ENCODE measurements at places on chromosomes 1 and 21. TPM values are rescaled to one million over a fixed set of nuclear protein-coding genes. Genes with fewer than 3 reads are reported as not detected.

NUDT4B gene
- total RNA-seq = 0.63 TPM

NDC1 gene
- 61.8 TPM for total RNA-seq

TMPRSS15 gene
- total RNA-seq = 0.13 TPM

IVL gene
- not detected for total RNA-seq

PTCH2 gene
- 1.0 TPM for total RNA-seq

HTR1D gene
- not detected for total RNA-seq

TTC22 gene
- total RNA-seq = not detected

PTPRC gene
- total RNA-seq = 264 TPM

RNASEL gene
- total RNA-seq = 3.0 TPM

ITLN1 gene
- not detected for total RNA-seq

C2CD4D gene
- total RNA-seq = not detected

TNNI3K gene
- total RNA-seq = not detected

NOTCH2 gene
- total RNA-seq = 50.6 TPM

VANGL2 gene
- total RNA-seq = 2.9 TPM

PRAMEF14 gene
- total RNA-seq = not detected

MMEL1 gene
- not detected for total RNA-seq

SPRR2A gene
- not detected for total RNA-seq

TAS1R2 gene
- not detected for total RNA-seq

RCSD1 gene
- 161 TPM for total RNA-seq

TMEM240 gene
- 2.7 TPM for total RNA-seq

CD244 gene
- not detected for total RNA-seq

CNIH3 gene
- total RNA-seq = 0.83 TPM

FCRLB gene
- total RNA-seq = 3.8 TPM

DISC1 gene
- 0.91 TPM for total RNA-seq

S100A12 gene
- total RNA-seq = not detected

MXRA8 gene
- not detected for total RNA-seq

DDR2 gene
- total RNA-seq = 0.41 TPM

BTF3L4 gene
- 47.6 TPM for total RNA-seq

CD48 gene
- 131 TPM for total RNA-seq

SLC5A3 gene
- total RNA-seq = 26.6 TPM

CLCNKB gene
- not detected for total RNA-seq

All from OCI-LY7 (cell line).